ENCODE measurements at places on chromosomes 5 and 9.
A peak's percentile ranks its signal among the peaks of the same experiment; 100 is the strongest.

- no peak for DNase-seq
These were observed 22.4 kb downstream of the NIPSNAP3B start for GRCh38 chr9:104786293-104786692.

- DNase-seq = peak; percentile 4
These were observed 1.0 kb downstream of the CSF1R start for GRCh38 chr5:150085191-150085912.

DNA sequence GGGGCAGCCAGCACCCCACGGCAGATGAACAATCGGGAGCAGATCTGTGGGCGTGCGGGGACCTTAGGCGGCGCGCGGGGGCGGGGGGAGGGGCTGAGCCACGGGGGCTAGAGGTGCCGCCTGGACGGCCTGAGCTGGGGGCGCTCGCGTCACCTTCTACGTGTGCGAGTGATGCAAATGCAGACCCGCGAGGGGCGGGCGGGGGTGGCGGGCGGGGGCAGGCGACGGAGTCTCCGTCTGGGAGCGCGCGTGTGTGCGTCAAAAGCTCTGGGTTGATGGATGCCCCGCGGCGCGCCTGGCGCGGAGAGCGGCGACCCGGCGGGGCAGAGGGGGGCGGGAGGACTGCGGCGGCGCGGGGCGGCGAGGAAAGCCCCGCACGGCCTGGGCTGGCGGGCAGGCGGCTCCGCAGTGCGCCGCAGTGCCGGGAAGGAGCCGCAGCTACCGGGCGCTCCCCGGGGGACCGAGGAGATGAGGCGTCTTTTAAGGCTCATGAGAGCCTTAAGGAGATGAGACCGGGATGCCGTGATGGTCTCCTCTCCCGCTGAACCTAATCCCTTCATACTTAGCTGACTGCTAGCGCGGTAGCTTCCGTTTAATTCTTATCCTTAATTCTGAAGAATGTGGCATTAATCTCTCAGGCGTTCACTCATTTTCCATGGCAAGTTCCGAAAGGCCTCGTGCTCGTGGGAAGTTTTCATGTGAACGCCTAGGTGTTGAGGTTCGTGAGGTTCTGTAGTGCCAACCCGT lies 1.5 kb downstream of the SV2C start:
- peak; percentile 74 for DNase-seq

DNA sequence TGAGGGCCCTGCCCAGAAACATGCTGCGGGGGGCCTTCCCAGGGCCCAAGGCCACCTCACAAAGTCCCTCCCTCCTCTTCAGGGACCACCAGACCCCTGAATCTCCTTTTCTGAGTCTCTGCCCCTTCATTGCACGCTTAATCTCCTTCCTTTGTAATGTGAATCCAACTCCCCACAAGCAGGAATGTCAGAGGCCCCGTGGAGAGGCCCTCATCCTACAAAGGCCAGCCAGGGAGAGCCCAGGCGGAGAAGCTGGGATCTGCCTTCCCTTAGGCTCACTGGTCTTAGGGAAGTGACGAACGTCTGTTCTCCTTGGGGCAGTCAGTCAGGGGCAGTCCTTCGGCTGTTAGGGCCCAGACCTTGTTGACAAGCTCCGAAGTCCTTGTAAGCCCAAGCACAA lies 2.3 kb downstream of the SMIM33 start:
- no peak for DNase-seq

DNA sequence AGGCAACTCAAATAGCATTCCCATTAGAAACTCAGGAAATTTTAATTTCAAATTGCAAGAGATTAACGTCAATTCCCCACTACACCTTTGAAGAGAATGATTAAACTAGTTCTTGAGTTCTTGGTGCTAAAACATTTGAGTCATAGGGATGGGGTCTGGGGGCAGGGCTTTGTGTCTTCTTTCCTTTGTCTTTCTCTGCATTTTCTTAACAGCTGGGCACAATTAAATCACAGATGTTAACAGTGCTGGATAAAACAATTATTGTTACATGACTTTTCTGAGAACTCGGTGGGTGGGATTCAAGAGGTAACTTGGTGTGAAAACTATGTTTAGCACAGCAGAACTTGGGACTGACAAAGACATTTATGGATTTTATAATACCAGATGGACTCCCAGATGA lies 351.9 kb upstream of the TNC start:
- no peak for DNase-seq

- DNase-seq = peak; percentile 12
These were observed 839 bp downstream of the GABRG2 start for GRCh38 chr5:162068412-162068811.

- no peak for DNase-seq
These were observed 75.4 kb downstream of the MARCHF3 start for GRCh38 chr5:126954981-126955380.

GRCh38 chr9:86764671-86765343 lies 182.5 kb downstream of the GAS1 start:
- no peak for DNase-seq

DNA sequence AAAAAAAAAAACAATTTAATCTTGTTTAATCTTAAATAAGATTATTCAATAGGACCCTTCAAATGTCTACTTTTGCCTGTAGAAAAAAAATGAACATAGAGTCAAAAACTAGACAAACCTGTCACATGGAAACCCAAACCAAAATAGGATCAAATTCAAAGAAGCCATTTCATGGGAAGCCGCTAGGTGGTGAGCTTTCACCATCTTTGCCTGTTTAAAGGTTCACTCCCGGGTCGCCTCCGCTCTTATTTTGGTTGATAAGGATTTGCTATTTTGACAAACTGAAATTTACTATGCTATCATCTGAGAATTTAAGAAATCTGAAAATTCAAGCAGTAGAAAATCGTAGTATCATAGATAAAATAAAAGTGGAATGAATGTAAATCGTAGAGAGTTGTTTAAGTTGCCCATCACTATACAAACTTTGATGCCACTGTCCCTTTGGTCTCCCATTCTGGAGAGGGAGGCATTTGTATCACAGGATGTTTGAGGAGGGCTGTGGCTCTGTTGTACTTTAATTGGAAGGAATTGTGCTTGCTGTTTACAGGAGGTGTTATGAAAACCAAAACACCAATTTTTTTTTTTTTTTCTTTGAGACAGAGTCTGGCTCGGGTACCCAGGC lies 43.5 kb upstream of the DNAH5 start:
- DNase-seq = peak; percentile 73

- no peak for DNase-seq
These were observed 697 bp upstream of the PRUNE2 start for GRCh38 chr9:76906647-76906975.

DNA sequence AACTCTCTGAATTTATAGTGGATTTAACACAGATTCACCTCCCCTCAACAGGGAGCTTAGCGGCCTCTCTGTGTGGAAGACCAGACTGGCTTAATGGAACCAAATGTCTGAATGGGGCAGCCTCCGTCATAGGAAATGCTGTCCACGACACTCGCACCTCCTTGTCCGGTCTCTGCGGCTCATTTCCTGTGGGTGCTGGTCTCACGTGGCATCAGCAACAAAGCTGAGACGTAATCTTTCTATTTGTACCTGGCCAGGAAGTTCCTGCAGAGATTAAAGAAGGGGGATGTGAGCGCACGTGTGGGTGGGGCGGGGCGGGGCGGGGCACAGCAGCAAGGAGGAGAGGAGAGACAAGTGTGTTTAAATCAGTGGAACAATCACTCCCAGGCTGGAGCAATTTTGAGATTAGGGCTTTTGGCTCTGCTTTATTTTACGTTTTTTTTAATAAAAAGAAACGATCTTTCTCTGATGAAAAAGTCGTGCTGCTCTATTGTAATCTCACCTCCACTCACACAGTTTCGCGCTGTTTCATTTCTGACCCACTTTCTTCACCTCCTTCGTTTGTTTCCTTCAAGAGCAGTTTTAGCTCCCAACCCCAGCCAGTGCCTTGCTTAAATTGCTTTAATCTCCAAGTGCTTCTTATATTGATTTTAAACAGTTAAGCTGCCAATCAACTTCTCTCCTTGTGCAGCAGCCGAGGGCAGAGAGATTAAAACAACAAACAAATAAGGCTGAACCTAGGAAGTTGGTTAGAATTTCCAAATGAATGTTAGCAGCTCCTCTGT lies 132.2 kb upstream of the ASTN2 start:
- DNase-seq = peak; percentile 64

- DNase-seq = no peak
These were observed 43.5 kb upstream of the RNF38 start for GRCh38 chr9:36443581-36443980.

DNA sequence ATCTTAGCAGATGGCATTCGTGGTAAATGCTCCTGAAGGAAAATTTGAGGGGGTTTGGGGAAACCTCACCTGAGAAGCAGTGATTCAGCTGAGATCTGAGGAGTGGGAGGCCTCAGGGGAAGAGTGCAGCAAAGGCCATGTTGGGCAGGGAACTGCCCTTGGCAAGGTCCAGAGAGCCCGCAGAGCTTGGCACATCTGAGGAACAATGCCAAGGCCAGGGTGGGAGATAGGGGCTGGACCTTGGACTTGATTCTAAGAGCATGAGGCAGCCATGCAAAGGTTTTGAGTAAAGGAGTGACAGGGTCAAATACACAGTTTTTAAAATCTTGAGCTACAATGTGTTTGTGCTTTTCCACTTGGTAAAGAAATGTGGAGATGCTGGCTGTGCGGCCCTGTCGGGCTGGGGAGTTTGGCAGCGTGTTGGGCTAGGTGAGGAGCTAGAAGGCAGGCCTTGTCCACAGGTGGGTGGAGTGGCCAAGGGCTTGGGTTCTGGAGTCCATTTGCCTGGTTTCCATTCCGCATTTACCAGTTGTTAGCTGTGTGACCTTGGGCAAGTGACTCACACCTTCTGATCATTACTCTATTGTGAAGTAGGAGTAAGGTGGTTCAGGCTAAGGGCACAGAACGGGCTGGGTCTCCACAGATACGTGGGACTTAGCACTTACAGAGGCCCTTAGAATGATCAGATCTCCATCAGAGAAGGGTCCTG lies 6.1 kb downstream of the TBC1D13 start:
- DNase-seq = no peak

GRCh38 chr5:92644266-92644886 lies 936.6 kb downstream of the NR2F1-AS1 start:
- no peak for DNase-seq

DNA sequence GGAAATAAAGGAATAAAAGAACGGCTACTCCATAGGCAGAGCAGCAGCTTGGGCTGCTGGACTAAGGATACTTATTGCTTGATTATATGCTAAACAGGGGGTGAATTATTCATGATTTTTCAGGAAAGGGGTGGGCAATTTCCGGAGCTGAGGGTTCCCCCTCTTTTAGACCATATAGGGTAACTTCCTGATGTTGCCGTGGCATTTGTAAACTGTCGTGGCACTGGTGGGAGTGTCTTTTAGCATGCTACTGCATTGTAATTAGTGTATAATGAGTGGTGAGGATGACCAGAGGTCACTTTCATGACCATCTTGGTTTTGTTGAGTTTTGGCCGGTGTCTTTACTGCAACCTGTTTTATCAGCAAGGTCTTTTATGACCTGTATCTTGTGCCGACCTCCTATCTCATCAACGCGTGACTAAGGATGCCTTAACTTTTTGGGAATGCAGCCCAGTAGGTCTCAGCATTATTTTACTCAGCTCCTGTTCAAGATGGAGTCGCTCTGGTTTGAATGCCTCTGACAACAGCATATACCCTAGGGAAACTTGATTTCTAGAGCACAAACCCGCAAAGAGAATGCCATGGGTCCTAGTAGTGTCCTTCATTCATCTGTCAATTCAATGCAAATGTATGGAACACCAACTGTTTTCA lies 47.8 kb upstream of the PWWP2A start:
- no peak for DNase-seq

GRCh38 chr9:28648723-28649122 lies 1075.4 kb upstream of the C9orf72 start:
- peak; percentile 21 for DNase-seq

DNA sequence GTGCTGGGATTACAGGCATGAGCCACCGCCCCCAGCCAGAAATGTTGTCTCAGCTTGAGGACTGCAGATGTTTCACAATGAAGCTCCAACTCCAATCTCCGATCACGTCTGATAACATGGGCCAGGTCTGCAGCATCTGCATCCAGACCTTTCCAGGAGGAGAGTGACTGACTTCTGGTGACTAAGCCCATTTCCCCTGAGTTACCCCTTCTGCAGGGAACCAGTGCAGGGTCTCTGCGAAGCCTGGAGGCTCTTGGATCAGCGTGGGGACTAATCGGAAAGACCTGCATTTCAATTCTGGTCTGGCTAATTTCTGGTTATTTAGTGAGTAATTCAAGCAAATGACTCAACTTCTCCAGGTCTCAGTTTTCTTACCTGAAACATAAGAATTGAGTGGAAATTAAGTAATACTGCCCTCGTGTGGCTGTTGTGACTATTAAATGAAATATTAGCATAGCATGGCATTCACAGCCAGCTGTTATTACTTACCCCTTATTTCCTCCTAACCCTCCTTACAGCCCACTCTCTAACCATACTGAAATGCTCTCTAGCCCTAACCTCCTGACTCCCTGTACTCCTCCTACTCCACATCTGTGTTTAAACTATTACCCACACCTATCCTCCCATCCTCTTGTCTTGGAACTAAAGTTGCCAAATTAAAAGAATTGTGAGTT lies 2.2 kb upstream of the GNPDA1 start:
- DNase-seq = peak; percentile 48

DNA sequence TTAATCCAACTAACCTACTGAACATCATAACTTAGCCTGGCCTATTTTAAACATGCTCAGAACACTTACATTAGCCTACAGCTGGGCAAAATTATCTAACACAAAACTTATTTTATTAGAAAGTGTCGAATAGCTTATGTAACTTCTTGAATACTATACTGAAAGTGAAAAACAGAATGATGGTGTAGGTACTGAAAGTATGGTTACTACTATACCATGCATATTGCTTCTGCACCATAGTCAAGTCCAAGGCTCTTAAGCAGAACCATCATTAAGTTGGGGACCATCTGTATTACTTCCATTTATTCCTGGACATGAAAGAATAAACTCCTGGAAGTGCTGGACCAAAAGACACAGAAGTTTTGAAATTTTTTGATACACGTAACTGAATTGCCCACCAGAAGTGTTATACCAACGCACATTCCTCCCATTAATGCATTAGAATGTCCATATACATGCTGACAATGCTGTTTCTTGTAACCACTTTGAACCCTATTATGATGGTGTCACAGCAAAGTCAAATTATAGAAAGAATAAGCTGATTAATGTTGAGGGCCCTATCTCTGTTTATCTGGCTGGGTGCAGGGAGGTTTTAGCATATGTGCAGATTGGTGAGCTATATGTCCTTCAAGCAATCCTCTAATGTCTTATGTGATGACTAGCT lies 375.7 kb downstream of the ACTL7B start:
- DNase-seq = no peak

DNA sequence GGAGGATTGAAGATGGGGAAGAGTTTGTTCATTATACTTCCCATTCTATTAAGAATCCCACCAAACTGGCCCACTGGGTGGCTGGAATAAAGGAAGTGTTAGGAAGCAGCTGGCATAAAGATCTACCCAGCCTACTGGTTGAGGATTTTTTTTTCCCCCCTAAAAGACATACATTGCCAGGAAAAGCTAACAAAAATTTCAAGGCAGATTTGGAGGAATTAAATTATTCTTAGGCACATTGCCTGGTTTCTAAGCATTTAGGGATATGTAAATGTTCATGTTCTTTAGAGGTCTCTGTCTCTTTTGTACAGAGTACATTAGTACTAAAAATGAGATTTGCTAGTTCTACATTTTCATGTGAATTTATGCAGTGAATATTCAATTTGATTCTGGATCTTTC lies 8.3 kb downstream of the PIK3R1 start:
- DNase-seq = no peak

- no peak for DNase-seq
These were observed 88.4 kb downstream of the GALNT10 start for GRCh38 chr5:154278908-154279307.

All from D341Med (cell line).